ENCODE measurements at places on chromosomes 7 and 10.

- no peaks in the 10 kb centered on the region for H3K36me3 ChIP-seq
- no peak overlapping the region for H3K27ac ChIP-seq
- no peak for DNase-seq
- no peaks in the 10 kb centered on the region for H3K4me1 ChIP-seq
- H3K27me3 ChIP-seq: no peaks in the 10 kb centered on the region
Measured at GRCh38 chr7:45662018-45662417, 87.8 kb downstream of the ADCY1 start.

DNA sequence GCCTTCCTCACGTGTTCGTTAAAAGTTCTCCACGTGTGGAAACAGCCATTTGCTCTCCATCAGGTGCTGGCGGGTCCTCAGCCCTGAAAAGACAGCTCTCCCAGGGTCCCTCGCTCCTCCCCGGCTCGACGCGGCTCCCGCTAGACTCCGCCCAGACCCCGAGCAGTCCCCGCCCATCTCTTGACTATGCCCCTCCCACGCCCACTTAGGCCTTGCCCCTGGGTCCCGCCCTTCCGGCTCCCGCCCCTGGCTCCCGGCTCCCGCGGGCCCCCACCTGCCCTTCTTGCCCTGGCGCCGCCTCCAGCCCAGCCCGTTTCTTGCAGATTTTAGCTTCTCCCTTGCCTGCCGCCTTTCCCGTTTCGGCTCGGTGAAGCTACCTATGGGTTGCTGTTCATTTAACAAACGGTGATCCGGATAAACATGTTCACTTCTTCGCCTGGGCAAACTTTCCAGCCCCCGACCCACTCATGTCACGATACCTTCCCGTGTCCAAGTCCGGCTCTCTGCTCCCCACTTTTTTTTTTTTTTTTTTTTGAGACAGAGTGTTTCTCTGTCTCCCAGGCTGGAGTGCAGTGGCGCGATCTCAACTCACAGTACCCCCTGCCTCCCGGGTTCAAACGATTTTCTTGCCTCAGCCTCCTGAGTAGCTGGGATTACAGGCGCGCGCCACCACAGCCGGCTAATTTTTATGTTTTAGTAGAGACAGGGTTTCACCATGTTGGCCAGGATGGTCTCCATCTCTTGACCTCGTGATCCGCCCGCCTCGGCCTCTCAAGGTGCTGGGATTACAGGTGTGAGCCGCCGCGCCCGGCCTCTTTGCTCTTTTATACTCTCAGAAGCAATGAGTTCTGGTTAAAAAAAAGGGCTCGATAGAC is 830 bp upstream of the ZNF438 start:
- peak; percentile 82 for DNase-seq
- peaks cover 17% of the 10 kb centered on the region for H3K4me1 ChIP-seq
- no peaks in the 10 kb centered on the region for H3K27me3 ChIP-seq
- H3K4me3 ChIP-seq: peak overlapping the region; percentile 73

- H3K27me3 ChIP-seq: no peaks in the 10 kb centered on the region
- H3K27ac ChIP-seq: no peak overlapping the region
- H3K4me3 ChIP-seq: no peak overlapping the region
- no peaks in the 10 kb centered on the region for H3K36me3 ChIP-seq
- H3K4me1 ChIP-seq: no peaks in the 10 kb centered on the region
Measured at GRCh38 chr7:75687246-75688088, 51.3 kb downstream of the HIP1 start.

- DNase-seq: no peak
- H3K27ac ChIP-seq: no peak overlapping the region
- no peak overlapping the region for H3K4me3 ChIP-seq
- no peaks in the 10 kb centered on the region for H3K36me3 ChIP-seq
Measured at GRCh38 chr10:6494936-6495592, 85.0 kb downstream of the PRKCQ start.

DNA sequence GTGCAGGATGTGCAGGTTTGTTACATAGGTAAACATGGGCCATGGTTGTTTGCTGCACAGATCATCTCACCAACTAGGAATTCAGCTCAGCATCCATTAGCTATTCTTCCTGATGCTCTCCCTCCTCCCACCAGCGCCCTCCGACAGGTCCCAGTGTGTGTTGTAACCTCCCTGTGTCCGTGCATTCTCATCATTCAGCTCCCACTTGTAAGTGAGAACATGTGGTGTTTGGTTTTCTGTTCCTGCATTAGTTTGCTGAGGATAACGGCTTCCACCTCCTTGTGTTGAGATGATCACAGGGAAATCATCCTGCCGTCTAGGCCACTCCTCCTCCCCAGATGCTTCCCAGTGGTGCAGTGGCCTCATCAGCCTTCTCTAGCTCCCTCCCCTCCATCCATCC is 261.6 kb upstream of the GALNT17 start:
- DNase-seq: no peak
- H3K27ac ChIP-seq: no peak overlapping the region
- H3K4me3 ChIP-seq: no peak overlapping the region
- H3K27me3 ChIP-seq: no peaks in the 10 kb centered on the region

DNA sequence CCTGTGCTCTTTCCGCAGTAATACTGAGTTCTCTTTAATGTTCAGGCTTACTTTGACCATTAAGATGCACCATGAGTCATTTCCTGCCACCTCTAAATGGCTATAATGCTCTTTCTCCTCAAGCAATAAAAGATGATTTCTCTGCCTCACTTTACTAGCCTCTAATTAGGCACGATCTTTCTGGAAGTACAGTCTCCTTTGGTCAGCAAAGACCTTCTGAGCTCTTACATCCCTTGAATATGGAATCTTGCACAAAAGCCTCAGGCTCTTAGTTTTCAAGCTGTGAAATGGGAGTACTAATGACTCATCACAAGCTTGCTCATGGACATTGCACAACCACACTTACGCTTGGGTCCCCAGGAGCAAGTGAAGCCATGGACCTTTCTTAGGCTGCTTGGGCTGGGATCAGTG is 85.9 kb downstream of the FRMD4A start:
- H3K36me3 ChIP-seq: no peaks in the 10 kb centered on the region
- no peak overlapping the region for H3K4me3 ChIP-seq
- no peaks in the 10 kb centered on the region for H3K4me1 ChIP-seq
- no peak for DNase-seq

DNA sequence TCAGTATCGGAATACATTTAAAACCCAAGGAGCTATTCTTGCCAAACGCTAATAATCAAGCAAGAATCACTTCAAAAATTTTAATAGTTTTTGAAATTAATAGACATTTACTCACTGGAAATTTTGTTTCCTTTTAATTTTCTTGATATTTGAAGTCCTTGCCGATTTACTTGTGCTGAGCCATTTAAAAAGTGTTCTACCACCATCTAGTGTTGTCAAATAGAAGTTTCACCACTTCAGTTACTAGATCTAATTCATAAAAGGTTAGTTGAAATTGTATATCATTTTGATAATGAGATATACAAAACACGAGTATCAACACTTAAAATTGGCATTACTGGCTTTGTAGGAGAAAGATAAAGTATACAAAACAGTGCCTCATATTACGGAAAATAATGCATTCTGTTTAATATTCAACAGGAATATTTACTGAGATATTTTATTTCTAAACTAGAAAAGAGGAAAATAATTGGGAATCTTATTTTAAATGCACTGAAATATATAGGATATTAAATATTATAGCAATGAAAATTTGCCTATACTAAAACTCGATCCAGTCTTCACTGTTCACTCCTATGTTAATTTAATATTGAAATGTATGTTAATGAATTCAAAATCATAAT is 664.8 kb upstream of the SEMA3D start:
- H3K27me3 ChIP-seq: no peaks in the 10 kb centered on the region
- DNase-seq: no peak
- no peaks in the 10 kb centered on the region for H3K4me1 ChIP-seq
- no peaks in the 10 kb centered on the region for H3K36me3 ChIP-seq
- H3K27ac ChIP-seq: no peak overlapping the region

DNA sequence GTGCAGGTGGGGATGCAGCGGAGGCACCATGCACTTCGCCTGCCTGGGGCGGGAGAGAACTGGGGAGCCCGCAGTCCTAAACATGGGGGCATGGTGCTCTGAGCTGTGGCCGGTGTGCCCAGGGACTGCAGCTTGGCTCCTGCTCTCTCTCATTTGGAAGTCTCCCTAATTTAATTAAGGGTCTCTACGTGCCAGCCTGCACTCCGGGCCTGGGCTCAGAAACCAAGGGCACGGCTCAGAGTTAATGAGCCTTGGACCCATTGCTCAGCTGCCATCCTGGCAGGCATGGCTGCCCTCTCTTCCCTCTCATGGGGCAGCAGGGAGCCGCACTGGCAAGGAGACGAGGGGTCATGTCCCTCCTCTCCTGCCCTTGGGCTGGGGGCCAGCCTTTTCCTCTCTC is 115.6 kb downstream of the CDH23 start:
- no peaks in the 10 kb centered on the region for H3K27me3 ChIP-seq
- no peaks in the 10 kb centered on the region for H3K4me1 ChIP-seq
- no peaks in the 10 kb centered on the region for H3K36me3 ChIP-seq
- DNase-seq: no peak

DNA sequence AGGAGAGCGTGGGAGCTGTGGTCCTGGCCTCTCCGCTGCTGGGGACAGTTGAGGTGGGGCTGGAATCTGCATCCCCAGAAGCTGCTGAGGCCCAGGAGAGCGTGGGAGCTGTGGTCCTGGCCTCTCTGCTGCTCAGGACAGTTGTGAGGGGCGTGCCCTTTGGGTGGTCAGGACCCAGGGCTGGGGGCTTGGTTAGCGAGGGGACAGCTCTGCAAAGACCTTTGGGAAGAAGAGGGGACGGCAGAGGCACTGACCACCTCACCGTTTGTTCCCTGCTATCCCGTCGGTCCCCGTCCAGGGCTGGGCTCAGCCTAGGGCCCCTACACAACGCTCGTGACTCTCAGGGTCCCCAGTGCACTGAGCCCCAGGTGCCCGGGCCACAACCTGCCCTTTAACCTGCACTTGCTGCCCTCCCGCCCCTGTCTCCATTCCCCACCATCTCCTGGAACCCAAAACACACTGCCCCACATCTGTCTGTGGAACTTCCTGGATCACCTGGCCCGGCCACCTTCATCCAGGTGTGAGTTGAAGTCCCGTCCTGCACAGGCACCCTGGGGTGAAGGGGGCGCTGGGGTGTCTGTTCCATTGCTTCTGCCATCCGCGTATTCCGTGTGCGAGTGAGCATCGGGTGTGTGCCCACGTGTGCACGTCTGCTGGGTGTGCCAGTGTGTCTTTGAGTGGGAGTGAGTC is 14.1 kb downstream of the FOXL3 start:
- no peaks in the 10 kb centered on the region for H3K36me3 ChIP-seq
- H3K4me3 ChIP-seq: no peak overlapping the region
- no peaks in the 10 kb centered on the region for H3K4me1 ChIP-seq
- H3K27ac ChIP-seq: no peak overlapping the region
- no peaks in the 10 kb centered on the region for H3K27me3 ChIP-seq
- DNase-seq: no peak

GRCh38 chr10:102473445-102474331 is 22.3 kb upstream of the C10orf95 start:
- DNase-seq: no peak
- H3K4me3 ChIP-seq: no peak overlapping the region
- no peaks in the 10 kb centered on the region for H3K36me3 ChIP-seq
- no peaks in the 10 kb centered on the region for H3K27me3 ChIP-seq
- no peak overlapping the region for H3K27ac ChIP-seq

GRCh38 chr7:12477620-12478019 is 74.0 kb upstream of the VWDE start:
- H3K27me3 ChIP-seq: no peaks in the 10 kb centered on the region
- H3K4me1 ChIP-seq: no peaks in the 10 kb centered on the region
- no peak for DNase-seq
- H3K4me3 ChIP-seq: no peak overlapping the region
- no peak overlapping the region for H3K27ac ChIP-seq
- no peaks in the 10 kb centered on the region for H3K36me3 ChIP-seq

GRCh38 chr7:107659666-107660065 is 962 bp upstream of the SLC26A4 start:
- no peak overlapping the region for H3K4me3 ChIP-seq
- peaks cover 7% of the 10 kb centered on the region for H3K4me1 ChIP-seq
- H3K27ac ChIP-seq: no peak overlapping the region

GRCh38 chr10:122290334-122290733 is 19.2 kb downstream of the BTBD16 start:
- H3K36me3 ChIP-seq: no peaks in the 10 kb centered on the region
- peaks cover 26% of the 10 kb centered on the region for H3K4me1 ChIP-seq

DNA sequence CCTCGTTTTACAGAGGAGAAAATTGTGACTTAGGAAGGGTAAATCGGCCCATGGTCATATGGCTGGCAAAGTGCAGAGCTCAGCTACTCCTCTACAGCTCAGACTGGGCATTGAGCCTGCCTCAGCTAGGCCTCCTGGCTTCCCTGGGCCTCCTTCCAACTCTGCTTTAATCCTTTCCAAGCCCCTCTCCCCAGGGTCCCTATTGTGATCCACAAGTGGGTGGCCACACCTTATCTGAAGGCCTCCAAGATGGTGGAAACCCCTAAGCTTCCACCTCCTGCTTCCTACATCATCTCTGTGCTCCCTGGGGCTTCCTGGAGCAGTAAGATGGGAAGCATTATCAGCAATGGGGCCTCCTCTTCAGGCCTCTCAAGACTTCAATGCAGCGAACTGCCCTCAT is 3.0 kb upstream of the LGI1 start:
- peak overlapping the region; percentile 43 for H3K27ac ChIP-seq
- no peaks in the 10 kb centered on the region for H3K36me3 ChIP-seq
- H3K4me3 ChIP-seq: no peak overlapping the region
- DNase-seq: no peak

DNA sequence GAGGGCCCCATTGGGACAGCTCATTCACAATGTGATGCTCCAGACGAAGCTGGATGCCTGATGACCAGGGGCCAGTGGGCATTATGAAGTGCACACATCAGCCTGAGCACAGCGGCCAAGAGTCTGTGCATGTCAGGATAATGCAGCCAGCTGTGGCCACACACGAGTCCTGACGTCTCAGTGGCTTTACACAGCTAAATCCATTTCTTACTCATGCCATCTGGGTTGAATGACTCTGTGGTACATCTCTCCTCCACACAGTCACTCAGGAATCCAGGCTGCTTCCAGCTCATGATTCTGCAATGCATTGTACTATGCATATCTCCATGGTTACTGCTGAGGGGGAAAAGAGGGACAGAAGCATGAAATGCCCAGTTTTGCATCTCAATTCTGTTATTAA is 123.6 kb downstream of the PRLHR start:
- H3K4me3 ChIP-seq: no peak overlapping the region
- H3K4me1 ChIP-seq: no peaks in the 10 kb centered on the region
- no peaks in the 10 kb centered on the region for H3K27me3 ChIP-seq
- no peaks in the 10 kb centered on the region for H3K36me3 ChIP-seq
- DNase-seq: no peak
- H3K27ac ChIP-seq: no peak overlapping the region

DNA sequence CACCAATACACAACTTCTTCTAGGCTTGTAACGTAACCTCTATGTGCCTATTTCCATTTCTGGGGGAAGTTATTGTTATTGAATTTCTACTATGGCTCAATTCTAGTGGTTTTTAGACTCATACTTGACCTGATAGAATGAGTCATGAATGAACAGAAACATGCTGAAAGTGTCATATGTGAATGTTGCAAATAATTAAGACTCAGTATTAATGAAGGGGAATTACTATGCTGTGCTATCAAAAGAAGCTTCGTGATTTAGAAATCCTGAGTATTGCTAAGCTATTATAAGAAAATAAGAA is 135.1 kb upstream of the ZWINT start:
- DNase-seq: no peak
- H3K27ac ChIP-seq: no peak overlapping the region
- no peaks in the 10 kb centered on the region for H3K4me1 ChIP-seq
- H3K36me3 ChIP-seq: no peaks in the 10 kb centered on the region
